ENCODE measurements at places on chromosomes 16 and 17.
A peak's percentile ranks its signal among the peaks of the same experiment; 100 is the strongest.

GRCh38 chr16:22272870-22273650 is 24.1 kb upstream of the POLR3E start:
- peak; percentile 21 for DNase-seq

DNA sequence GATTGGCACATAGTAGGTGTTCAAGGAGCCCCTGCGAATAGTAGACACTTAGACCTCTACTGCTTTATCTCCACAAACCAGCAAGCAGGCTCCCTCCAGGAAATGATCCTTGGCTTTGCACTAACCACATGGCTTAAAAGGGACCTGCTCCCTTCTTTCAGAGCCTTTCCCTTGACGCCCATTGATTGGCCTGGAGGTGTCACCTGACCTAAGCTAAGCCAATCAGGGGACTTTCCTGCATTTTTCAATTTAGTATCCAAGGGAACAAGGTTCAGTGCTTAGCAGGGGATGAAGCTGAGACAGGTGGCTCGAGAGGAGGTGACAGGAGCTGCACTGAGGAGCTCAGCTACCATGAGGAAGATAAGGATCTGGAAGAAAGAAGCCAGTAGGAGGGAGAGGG is 52.8 kb downstream of the CLEC19A start:
- DNase-seq, result no peak

GRCh38 chr17:49861150-49861884 is 13.4 kb upstream of the TAC4 start:
- no peak for DNase-seq

DNA sequence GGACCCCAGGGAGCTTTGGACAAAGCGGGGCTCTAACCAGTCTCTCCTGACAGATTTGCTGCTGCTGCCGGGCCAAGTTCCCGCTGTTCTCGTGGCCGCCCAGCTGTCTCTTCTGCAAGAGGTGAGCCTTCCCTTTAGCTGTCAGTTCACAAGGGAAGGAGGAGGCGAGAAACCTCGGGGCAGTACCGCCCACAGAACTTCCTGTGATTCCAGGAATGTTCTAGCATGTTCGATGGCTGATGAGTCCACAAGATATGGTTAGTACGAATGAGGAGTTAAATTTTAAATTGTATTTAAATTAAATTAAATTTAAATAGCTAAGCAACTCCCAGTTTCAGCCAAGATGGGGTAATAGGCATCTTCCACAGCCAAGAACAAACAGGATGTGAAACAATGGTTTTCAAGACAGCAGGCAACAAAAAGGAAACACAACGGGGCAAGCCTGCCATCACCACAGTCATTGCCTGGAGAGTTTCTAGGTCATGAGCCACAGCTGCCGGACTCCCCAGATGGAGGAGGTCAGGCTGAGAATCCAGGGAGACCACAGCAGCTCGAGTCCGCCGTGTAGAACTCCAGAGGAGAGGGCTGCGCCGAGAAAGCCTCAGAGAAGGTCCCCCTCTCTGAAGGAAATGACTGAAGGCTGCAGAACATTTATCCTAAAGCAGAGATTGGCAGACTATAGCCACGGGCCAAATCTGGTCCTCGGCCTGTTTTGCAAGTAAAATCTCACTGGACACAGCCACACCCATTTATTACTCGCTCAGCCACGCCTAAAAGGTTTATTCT is 9.5 kb upstream of the TCF25 start:
- DNase-seq, result no peak

- DNase-seq, result no peak
These were observed 205.5 kb upstream of the CNTNAP4 start for GRCh38 chr16:76071690-76072089.

GRCh38 chr17:61699694-61700093 is 108.7 kb upstream of the NACA2 start:
- no peak for DNase-seq

- no peak for DNase-seq
These were observed 109.9 kb downstream of the PHKB start for GRCh38 chr16:47571049-47571448.

GRCh38 chr17:1137465-1137894 is 42.3 kb downstream of the ABR start:
- DNase-seq, result no peak

DNA sequence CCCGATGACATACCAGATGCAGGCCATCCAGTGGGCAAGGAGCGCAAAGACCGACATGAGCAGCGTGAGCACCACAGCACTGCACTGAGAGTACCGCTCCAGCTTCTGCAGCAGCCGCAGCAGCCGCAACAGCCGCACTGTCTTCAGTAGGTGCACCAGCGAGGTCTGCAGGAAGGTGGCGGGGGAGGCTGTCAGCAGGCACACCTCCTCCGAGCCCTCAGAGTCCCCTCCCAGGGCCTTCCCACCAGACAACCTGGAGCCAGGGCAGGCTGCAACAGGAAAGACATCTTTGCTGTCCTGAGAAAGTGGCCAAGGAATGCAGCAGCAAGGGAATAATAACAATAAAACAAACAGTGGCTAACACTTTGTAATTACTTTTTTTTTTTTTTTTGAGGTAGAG is 9.1 kb downstream of the KCNH4 start:
- DNase-seq, result no peak

- no peak for DNase-seq
These were observed 20.3 kb downstream of the PITPNM3 start for GRCh38 chr17:6536053-6536452.

DNA sequence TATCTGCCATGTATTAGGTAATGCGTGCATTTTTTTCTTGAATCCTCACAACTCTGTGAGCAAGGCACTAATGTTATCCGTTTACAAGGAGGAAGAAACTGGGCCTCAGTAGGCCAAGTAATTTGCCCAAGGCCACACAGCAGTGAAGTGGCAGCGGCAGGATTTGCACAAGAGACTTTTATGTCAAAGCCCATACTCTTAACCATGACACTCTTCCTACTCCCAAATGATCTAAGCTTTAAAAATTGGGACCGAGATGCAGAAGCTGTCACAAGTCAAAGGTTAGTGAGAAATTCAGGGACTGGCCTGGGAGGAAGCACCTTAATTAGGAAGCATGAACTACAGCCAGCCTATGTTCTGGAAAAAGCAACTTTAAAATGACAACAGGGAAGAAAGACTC is 10.7 kb downstream of the MAP3K14 start:
- no peak for DNase-seq

DNA sequence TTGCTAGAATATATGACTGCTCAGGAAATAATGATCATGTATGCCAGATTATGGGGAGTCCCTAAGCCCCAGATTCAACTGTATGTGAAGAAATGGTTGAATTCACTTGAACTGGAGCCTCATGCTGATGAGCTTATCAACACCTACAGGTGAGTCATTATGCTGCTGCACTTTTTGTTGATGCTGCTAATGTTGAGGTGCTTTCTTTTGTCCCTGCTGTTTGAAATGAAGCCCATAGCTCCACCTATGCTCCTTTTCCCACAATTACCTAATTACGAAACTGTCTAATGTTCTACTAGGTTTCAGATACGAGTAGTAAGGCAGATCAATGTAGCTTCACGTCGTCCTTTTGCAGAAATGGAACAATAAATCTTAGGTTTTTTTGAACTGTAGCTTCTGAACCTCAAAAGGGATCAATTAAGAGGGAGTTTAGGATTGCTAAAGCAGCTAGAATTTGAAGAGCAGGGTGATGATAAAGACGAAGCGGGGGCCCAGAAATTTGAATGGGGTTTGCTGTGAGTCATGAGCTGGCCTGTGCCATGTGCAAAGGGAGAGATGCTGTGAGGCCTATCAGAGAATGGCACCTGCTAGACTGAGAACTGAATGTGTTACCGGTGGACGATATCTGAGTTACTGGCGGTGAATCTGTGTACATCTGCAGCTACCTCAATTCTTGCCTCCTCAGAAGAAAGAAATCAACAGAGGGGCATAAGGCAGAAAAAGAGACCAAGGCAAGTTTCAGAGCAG is 6.1 kb upstream of the UQCRC2 start:
- DNase-seq, result no peak

DNA sequence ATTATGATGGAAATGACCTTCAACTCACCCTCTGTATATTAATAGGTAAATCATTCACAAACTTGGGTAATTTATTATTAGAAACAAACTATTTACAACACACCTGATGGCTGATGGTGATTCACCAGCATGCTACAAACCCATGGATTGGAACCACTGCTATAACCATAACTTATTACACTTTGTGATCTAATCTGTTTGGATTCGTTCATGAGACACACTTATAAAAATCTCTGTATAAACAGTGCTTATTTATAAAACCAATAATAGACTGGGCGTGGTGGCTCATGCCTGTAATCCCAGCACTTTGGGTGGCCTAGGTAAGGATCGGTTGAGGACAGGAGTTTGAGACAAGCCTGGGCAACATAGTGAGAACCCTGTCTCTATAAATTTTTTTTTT is 16.0 kb downstream of the SMIM36 start:
- DNase-seq, result no peak

DNA sequence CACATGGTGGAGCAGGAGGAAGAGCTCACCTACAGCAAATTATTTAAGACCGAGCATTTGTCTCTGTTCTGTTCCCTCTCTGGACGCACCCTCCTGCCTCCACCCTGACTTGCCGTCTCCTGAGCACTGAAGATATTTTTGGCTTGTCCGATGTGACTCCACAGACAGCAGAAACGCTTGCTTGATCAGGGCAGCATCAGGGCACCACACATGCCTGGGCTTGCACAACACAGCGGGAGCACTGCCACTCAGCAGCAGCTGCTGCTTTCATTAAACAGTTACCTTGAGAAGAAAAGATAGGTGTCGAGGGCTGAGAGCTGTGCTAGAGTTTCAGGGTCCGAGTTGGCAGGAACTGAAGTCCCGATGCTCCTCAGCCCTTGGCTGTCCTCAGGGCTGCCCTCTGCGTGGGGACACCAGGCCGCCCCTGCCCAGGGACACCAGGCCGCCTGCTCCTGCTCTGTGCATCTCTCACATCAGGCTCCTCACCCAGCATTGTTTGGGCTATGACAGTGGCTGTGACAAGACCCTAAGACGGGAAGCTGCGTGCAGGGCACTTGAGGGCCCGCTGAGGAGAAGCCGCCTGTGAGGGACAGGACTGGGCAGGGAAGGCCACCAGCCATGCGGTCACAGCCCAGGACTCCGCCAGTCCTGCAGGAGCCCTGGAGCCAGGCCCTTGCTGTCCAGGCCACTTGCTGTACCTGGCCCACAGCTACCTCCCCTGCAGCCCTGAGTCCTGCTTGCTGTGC is 21.3 kb upstream of the CDH15 start:
- no peak for DNase-seq

DNA sequence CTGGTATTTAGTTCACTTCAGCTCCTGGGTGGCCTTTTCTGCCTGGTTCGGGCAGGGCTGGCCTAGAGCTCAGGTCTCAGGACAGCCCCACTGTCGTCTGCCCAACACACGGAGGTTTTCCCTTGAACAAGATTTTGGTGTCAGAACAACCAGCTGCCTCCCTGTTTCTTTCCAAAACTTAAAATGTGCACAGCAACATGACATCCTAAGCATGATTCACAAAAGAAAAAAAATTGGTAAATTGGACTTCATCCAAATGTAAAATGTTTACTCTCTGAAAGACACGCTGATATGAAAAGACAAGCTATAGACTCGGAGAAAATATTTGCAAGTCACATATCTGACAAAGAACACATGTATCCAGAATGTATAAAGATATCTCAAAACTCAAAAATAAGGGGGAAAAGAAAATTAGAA is 197.8 kb upstream of the CHMP6 start:
- DNase-seq, result no peak

DNA sequence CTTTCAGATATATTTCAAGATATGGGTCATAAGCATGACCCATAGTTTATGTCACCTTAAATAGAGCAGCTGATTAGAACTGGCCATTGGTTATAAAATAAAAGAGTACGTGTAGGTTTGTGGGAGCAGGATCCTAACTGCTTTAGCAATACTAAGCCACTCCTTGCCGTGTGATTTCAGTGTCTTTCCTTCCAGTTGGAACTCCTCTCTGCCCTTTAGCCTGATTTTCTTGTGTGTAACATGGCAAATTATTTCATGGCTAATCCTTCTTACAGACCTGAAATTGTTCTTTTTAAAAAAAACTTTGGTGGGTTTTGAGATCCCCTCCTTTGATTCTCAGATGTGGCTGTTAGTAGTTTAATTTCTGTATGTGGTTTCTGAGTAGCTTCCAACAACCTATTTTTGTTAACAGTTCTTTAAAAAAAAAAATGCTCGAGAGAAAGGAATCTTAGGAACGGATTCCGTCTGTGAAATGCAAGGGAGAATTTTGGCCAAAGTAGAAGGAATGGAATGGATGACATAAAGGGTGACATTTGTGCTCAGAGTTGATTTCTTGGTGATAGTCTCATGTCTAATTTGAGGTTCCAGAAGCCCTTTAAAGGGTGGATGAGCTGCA is 39.9 kb downstream of the DHRS7B start:
- peak; percentile 85 for DNase-seq

GRCh38 chr17:7128160-7128559 is 13.5 kb upstream of the ASGR2 start:
- no peak for DNase-seq
